Fibroblast of upper back skin (primary cell): ENCODE measurements at places on chromosomes 6 and 20.

DNA sequence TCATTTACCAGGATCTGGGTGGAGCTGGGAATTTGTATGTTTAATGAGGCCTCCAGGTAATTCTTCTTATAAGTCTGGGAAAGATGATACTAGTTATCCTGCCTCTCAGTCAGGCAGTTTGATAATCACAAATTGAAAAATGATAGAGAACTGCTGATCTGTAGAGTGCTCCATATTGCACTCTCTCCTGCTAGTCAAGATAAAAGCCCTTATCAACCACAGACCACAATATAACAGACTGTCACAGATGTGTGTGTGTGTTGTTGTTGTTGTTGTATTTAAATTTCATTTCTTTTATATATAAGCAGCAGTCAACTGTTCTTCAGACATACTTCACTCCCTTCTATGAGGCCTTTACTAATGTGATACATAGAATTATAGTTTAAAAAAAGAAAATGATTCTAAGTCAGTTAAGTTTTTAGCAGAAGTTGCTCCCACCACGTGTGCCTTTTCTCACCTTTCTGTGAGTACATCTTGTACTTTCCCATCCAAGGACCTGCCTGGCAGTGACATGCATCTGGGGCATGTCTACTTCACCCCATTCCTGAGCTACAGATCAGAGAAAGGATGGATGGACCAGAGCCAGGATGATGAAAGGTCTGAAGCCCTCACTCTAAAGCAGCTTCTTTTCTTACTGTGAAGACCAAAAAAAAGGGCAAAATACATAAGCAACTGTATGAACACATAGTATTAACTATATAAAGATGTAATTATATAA lies 29.8 kb downstream of the TENT5A start:
- peak; percentile 13 for DNase-seq

- DNase-seq: no peak
Measured at GRCh38 chr20:24605937-24606455, 136.6 kb downstream of the SYNDIG1 start.

GRCh38 chr20:12355185-12355584 lies 437.5 kb downstream of the BTBD3 start:
- DNase-seq: no peak

DNA sequence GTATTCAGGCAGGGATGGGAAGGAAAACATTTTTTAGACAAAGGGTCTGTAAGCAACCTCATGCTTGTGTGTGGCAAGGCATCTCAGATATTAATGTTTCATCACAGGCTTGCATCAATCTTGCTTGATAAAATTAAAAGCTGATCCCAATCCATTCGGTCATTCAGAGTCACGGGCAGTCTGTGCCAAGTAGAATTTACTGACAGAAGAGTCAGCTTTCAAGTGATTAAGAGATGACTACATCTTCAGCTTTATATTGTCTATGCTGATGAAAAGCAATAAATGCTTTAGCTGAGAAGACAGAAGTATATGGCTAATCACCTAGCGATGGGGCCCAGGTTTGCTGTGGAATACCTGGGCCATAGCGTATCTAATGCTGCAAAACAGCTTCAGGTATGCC lies 3.5 kb downstream of the PLEKHG1 start:
- DNase-seq: no peak

GRCh38 chr20:36601540-36601939 lies 4.0 kb upstream of the RAB5IF start:
- no peak for DNase-seq

- DNase-seq: no peak
Measured at GRCh38 chr6:128739112-128739511, 143.8 kb upstream of the LAMA2 start.

DNA sequence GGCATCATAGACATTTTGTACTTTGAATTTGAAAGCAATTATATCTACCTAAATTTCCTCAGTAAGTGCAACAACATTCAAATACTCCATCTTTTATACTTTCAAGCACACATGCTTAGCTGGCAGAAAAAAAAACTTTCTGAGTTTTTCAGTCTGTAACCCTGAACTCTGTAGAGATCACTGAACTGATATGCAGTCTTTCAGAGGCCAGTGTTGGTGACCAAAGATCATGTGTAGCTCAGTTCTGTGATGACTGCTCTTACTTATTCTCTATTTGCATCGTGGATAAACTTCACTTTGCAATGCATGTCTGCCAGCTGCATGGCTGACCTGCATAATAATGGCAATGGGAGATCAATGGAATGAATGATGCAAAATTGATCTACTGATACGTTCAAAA lies 431.3 kb downstream of the FRK start:
- no peak for DNase-seq

DNA sequence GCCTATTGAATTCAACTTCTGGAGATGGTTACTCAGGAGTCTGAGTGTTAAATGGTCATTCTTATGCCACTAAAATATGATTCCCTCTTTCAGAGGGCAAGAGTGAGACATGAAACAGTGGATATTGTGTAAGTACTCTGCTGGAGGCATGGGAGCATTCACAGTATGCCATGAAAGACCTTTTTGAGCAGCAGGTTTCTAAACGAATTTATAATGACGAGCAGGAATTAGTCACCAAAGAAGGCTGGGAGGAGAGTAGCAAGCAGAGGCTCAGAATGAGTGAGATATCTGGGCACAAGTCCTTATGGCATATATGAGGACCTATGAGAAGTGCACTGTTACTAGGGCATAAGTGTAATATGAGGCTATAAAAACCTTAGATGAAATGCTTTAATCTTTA lies 10.9 kb upstream of the MYB start:
- DNase-seq: no peak
